Urinary bladder (tissue), 4 donors: ENCODE measurements at places on chromosomes 4 and X. TPM values are rescaled to one million over a fixed set of nuclear protein-coding genes. Genes with fewer than 3 reads are reported as not detected.

DNA sequence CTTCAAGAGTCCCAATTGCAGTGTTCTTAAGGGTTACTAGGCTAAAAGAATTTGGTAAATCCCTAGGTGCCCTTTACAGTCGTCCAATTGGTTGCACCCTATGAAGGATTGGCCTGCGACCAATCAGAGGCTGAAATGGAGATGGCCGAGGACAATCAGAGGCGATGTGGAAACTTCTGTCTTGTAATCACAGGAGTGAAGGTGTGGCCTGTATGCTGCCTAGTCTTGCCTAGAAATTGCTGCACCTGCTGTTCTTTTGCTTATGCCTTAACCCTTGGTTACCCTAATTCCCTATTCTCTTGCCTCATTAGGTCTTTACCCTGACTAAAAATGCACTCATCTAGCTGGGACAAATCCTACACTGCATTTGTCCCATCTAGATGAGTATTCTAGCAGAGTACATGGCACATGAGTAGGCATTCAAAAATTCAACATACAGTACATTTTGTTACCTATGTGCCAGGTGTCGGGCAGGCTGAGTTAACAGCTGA lies 1.0 kb upstream of the DCK start:
- no peak for DNase-seq

GRCh38 chr4:102778720-102779119 lies 18.0 kb upstream of the MANBA start:
- DNase-seq, result no peak

DNA sequence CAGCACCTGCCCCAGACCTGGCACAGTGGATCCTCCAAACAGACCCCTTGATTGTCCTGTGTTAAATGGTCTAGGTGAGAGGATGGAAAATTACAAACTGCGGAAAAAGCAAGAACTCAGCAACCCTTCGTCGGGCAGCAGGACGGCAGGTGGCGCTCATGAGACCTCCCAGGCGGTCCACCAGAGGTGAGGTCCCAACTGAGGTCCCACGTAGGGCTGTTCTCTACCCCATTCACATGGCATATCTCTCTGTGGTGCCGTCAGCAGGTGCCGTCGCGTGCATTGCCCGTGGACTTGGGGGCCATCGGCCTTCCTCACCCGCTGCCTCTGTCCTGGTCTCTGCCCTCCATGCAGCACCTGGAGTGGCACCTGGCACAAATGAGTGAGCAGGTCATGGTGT lies 88.2 kb downstream of the CRMP1 start:
- no peak for DNase-seq

DNA sequence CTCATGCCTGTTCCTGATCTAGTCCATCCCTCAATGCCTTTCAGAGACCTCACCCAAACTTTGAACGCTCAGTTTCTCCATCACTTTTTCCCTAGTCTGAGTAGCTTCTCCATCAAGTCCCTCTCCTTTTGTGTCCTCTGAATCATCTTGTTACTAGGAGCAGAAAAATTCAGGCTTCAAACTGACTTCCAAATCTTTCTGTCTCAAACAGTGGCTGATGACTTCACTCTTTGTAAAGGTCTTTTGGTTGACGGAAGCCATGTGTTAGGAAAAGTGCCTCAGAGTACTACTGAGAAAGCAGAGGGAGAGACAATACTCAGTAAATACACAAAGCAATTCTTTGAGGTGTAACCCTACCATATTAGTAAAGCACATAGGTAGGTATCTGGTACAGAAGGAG lies 65.7 kb upstream of the CAMK2D start:
- no peak for DNase-seq

DNA sequence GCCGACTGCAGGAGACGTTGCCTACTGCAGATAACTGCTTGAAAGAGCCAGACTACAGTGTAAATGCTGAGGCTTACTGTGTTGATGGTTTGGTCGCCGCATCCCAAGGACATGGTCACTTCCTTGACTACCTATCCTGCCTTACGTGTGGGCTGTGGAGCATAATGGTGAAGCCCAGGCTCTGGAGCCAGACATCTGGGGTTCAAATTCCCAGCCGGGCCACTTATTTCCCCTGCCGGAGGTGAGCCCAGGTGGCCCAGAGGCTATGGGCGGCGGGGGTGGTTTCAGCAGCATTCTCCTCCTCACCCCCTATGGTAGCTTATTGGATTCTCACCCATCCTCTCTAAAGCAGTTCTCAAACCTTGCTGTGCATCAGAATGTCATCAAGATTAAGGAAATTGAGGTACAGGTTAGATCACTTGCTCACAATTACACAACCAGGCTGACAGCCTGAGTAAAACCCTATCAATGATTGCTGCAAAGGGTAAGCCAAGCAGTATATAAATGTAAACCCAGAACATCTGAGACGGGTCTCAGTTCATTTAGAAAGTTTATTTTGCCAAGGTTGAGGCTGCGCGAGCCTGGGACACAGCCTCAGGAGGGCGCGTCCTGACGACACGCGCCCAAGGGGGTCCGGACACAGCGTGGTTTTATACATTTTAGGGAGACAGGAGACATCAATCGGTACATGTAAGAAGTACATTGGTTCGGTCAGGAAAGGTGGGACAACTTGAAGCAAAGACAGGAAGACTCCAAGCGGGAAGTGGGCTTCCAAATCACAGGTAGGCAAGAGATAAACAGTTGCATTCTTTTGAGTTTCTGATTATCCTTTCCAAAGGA lies 48.5 kb downstream of the EVC start:
- DNase-seq, result no peak

DNA sequence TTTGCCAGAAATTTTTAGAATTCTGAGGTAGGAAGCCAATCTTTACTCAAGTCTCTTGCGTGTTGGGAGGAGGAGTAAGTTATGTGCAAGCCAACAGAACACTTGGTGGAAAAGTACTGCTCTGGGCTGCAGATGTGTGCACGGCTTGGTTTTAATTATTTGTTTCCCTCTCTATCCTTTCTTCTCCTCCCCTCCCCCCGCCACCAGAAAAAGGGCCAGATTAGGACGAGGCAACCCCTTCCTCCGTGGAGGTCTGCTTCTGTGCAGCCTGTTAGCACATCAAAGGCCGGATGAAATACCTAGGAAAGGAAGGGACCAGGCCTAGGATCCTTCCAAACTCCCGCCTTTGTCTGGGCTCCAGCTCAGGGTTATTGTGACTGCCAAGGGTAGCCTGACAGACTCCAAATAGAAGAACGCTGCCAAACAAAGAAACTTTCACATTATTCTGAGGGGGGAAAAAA lies 1.0 kb upstream of the PGRMC1 start:
- DNase-seq, result no peak

GRCh38 chr4:38670939-38671591 lies 7.1 kb downstream of the KLF3 start:
- no peak for DNase-seq

DNA sequence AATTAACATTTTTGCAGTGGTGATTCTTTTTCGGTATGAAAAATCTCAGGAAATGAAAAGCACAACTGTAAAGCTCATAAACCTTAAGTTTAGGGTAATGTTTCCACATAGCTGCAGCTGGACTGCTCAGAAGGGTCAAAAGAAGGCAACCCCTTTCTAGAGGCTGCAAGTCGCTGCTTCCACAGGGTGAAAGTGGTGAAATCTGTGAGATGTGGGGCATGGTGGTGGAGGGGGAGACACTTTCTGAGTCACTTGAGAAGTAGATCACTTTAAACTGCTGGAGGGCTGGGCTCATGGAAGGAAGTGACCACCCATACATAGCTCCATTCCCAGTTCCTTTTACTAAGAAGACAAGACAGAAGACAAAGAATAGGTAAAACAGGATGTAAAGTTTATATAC lies 8.7 kb downstream of the SFRP2 start:
- DNase-seq, result no peak

DNA sequence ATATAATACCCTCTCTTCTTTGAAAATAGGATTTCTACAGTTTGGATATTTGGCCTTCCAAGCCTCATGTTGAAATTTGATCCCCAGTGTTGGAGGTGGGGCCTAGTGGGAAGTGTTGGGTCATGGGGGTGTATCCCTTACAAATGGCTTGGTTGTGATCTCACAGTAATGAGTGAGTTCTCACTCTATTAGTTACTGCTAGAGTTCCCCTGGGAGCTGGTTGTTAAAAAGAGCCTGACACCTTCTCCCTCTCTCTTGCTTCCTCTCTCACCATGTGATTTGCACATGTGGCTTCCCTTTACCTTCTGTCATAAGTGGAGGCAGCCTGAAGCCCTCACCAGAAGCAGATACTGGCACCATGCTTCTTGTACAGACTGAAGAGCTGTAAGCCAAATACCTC lies 73.9 kb downstream of the HDAC8 start:
- no peak for DNase-seq

GRCh38 chr4:2649604-2650114 lies 106.5 kb downstream of the TNIP2 start:
- no peak for DNase-seq

Gene DMD
- polyA plus RNA-seq, result 48.8 TPM

Gene MXRA5
- 9.4 TPM for polyA plus RNA-seq

Gene ATP2B3
- polyA plus RNA-seq, result 0.10 TPM

Gene SSX1
- polyA plus RNA-seq, result not detected

Gene TMLHE
- 12.5 TPM for polyA plus RNA-seq
